GM12878 (cell line): ENCODE measurements at places on chromosomes 13 and 19.

- no peak for DNase-seq
These were observed 780 bp downstream of the CD177 start for GRCh38 chr19:43354305-43354627.

GRCh38 chr13:80428349-80429096 lies 87.6 kb upstream of the SPRY2 start:
- no peak for DNase-seq

DNA sequence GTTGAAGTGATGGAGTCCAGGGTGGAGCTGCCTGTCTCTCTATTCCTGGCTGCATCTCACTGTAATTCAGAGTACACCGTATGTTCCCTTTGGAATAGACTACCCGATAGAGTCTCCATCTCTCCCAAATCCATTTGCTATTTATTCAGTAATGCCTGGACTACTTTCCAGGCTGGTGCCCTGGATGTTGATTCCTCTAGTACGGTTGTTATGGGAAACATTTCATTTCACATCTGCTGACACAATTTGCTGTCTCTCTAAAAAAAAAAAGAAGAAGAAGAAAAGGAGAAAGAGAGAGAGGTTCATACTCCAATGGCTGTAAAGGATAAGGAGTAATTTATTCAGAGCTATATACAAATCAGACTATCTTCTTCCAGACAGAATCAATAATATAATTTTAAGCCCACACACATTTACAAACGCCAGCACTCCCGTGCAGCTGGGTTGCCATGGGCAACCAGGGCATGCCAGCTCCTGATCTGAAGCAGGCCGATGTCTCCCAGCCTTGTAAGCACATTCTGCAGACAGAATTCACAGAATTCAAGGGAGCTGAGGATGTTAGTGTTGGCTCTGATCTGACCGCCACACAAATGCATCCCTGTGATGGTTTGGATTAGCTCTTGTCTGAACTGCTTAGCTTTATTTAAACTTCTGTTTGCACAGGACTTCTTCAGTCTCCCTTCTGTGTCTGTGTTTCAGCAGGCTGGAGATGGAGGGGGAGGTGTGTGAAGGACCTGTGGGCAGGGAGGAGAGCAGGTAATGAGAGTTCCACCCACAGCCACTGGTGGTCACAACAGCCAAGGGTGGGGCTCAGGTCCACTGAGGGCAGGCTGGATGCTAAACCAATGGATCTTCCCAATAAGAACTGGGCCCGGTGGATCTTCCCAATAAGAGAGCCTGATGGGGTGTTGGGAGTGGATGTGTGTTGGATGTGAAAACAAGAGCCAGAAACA lies 66.0 kb downstream of the TEX26 start:
- DNase-seq, result no peak

DNA sequence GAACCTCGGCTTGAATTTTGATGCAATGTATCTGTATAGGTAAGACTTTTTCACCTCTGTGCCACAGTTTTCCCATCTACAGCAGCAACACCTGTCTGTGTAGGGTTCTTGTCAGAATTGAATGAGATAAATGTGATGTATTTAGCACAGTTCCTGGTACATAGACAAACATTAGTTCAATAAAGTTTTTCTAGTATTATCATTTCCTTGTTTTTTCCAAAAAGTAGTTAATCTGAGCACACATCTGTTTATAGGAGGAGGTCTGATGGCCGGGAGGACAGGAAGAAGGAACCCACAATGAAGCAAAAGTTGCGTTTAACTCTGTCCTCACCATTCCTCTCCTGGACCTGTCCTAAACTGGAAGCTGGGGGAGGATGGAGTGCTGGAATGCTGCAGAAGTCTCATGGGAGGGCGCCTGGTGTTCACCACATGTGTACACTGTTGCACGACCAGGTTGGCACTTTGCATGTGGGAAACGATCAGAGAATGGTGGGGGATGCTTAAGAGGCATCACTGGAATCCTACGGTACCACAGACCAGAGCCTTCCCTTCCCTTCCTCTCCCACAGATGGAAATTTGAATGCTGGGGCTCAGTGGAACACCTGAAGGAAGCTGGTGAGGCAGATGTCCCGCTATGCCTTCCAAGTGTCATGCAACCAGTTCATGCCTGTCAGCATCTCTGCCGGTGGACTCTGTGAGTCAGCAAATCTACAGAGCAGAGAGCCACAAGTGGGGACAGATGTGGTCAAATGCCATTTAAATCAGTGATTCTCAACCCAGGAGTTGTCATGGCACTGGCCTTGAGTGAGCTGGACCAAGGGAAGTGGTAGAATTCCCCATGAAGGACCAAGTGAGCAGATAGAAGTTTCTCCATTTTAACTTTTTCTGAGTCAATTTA lies 315.6 kb downstream of the DLEU7 start:
- no peak for DNase-seq

DNA sequence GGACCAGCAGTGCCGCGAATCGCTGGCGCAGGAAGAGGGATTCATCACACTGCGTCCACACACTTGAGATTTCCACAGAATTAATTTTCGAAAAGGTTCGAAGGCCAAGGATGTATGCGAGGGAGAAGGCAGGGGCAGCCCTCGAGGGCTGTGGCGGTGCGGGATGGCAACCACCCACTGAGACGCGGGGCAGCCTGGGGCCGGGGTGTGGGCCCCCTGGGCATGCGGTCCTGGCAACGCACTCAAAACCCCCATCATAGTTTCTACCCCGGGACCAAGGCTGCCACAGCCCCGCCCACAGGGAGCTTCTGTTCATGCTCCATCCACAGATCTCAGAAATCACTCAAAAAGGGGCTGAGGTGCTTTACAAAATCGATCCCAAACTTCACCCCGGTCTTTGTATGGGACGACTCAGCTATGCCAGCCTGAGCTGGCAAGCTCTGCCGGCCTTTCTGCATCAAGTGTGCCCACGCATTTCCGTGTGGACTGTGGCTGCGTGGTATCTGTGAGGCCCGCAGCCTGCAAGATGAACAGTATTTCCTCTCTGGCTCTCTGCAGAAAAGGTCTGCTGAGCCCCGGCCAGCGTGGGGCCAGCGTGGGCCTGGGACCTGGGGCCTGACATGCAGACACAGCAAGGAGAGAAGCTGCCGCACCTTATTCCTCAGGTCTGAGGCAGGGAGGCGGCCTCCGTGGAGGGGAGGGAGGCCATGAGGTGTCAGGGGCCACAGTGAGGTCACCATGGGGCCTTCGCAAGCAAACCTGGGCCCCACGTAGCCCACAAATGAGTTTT lies 19.2 kb downstream of the ZNF787 start:
- no peak for DNase-seq

GRCh38 chr19:33683881-33684537 lies 62.3 kb downstream of the CHST8 start:
- no peak for DNase-seq

DNA sequence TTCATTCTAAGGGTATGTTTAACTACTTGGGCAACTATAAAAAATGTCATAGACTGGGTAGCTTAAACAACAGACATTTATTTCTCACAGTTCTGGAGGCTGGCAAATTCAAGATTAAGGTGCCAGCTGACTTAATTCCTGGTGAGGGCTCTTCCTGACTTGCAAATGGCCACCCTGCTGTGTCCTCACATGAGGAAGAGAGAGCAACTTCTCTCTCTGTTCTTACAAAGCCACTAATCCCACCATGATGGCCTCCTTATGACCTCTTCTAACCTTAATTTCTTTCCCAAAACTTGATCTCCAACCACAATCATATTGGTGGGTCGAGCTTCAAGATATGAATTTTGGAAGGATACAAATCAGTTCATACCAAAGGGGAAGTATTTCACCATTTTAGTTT lies 399.0 kb downstream of the DCT start:
- DNase-seq, result no peak

GRCh38 chr19:38658462-38659306 lies 11.2 kb downstream of the ACTN4 start:
- DNase-seq, result no peak

- no peak for DNase-seq
These were observed 5.3 kb upstream of the PSG7 start for GRCh38 chr19:42942187-42942789.

GRCh38 chr19:6952956-6953355 lies 65.6 kb downstream of the ADGRE1 start:
- DNase-seq, result no peak

DNA sequence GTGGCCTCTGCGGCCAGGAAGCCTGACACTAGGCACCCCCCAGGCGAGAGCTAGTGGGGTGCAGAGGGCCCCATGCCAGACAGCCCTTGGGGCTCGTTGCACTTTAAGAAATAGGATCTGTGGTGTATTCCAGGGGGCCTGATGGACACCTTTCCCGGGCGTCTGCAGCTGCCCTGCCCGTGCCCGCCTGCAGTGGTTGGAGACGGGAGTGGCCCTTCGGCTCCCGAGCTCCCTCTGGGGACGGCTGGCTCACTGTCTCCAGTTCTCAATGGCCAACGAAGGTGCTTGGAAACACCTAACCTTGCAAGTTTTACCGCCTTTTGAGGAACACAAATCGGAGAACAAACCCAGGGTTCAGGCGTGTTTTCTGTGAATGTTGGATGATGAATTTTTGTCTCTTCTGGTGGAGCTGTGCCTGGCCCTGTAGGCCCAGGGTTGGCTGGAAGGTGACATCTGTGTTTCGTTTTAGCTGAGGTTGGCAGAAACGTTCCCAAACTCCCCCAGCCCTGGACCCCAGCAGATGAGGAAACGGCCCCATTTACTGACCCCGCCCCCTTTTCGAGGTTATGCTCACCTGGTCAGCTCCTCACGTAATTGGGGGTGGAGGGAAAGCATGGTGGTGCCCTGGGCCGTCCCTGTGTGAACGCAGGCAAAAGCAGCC lies 17.4 kb upstream of the NPAS1 start:
- no peak for DNase-seq

GRCh38 chr19:41376241-41376997 lies at the start of gene TMEM91:
Gene TMEM91, plus strand, starts transcription at chr19:41376533. Its CDS starts 1,777 bp downstream, at chr19:41378310.
- DNase-seq, result no peak

- DNase-seq, result no peak
These were observed 10.9 kb downstream of the ACP4 start for GRCh38 chr19:50801107-50801506.

GRCh38 chr19:1610579-1610978 lies 5.3 kb upstream of the UQCR11 start:
- DNase-seq, result no peak

DNA sequence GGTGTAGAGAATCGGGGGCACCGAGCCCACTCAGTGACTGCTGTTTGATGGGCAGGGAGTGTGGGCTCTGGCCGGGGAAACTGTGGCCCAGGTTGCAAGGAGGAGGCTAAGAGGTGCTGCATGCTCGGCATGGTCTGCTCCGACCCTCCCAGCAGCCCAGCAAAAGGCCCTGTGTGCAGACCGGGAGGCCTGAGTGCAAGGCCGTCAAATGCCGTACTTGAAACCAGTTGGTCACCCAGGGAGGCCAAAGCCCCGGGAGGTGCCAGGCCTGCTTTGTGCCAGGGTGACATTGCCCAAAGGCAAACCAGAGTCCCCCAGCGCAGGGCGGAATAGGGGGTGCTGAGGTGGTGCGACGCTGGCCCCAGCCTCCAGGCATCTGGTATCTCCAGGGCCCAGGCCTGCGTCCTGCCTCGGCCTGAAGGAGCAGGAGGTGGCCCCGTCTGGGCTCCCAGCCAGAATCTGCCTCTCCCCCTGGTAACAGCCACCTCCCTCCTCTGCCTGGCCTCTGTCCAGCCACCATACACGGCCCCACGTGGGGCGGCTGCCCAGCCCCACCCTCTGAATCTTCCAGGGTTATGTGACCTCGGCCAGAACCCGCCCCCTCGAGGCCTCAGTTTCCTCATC lies 4.0 kb downstream of the PIK3R2 start:
- DNase-seq, result no peak

GRCh38 chr13:22278336-22278929 lies 607.6 kb downstream of the FGF9 start:
- peak; percentile 43 for DNase-seq

DNA sequence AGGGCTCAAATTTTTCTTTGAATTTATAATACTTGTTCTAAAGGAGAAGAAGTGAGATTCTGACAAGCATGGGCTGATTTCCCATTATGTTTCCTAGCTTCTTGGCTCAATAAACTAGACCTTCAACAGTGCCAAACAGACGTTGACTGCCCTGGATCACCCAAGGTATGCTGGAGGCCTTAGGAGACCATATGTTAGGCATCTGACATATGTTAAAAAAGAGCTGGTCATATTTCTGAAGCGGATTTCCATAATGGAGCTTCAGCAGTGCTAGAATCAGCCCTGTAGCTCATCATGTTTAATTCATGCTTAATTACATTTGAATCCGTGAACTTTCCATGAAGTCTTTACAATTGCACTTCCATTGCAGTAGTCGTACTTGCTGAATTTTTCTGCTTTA lies 653.3 kb downstream of the DIAPH3 start:
- no peak for DNase-seq

DNA sequence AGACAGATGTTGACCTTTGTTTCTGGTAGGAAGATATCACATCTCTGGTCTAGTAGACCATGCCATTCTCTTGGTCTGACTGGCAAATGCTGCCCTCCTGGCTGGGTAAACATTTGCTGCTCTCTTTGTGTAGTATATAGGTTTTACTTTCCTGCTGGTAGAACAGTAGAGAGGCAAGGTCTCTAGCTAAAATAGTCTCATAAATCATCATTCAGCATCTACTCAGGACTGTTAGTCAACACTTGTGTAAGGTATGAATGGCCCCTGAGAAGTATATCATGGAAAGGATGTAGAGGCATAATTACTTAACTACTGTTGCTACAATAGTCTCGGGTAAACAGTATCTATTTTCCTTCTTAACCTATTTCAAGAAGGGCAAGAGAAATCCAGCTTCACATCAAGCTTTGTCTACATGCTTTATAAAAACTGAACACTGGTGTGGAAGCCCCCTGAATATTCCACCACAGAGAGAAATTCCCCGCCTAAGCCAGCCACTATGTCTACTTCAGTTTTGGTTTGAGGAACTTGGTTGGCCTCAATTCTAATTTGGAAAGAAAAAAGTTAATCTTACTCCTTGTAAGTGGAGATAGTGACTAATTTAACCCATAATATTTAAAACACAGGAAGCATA lies 18.4 kb upstream of the MYCBP2 start:
- no peak for DNase-seq

- no peak for DNase-seq
These were observed 14.8 kb downstream of the FUT6 start for GRCh38 chr19:5824751-5825150.

DNA sequence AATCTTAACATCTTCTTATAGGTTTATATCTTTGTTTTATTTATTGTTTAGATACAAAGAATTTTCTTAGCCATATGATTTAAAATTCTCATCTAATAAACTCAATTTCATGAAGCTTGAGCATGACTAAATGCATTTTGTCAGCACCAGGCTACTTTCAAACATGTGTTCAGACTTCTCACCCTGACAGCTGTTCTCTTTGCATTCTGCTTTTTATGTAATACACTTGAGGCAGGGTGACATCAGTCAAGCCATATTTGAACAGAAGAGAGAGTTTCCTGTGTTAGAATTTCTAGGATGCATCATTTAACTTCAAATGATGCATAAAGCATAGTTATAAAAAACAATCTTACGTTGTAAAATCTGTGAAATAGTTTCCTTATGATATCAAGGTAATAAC lies 1295.1 kb upstream of the PCDH20 start:
- no peak for DNase-seq

DNA sequence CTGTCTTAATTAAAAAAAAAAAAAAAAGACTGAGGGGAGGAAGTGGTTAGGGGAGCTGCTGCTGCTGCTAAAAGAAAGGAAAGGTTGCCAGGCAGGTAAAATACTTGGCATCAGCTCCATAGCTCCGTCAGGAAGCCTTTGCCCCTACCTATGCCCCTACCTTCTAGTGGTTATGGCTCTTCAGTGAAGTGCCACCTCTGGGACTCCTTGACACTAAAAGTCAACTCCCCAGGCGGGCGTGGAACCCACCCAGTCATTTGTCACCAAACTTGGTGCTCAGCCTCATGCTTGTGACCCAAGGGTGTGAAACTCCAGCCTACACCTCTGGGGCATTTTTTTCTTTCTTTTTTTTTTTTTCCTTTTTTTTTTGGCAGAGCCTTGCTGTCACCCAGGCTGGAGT lies 4.9 kb upstream of the NECTIN2 start:
- DNase-seq, result no peak
